ENCODE measurements at places on chromosomes 7 and 10.

DNA sequence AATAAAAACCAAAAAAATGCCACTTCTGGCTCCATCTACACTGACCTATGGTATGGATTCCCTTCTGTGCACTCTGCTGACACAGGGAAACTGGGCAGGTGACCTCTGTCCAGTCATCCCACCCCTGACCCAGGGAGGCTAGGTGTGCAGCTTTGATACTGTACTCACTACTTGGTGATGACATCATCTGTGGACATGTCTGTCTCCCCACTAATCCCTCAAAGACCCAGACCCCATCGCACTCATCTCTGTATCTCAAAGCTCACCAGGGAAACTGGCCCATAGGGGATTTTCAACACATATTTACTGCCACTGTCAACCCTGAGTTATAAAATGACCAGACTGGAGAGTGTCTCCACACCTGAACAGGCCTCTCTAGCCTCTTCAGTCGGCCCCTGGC, 10.6 kb downstream of the SGMS1 start:
- DNase-seq: no peak

GRCh38 chr10:85317827-85318226, 989.4 kb downstream of the CCSER2 start:
- DNase-seq: no peak

DNA sequence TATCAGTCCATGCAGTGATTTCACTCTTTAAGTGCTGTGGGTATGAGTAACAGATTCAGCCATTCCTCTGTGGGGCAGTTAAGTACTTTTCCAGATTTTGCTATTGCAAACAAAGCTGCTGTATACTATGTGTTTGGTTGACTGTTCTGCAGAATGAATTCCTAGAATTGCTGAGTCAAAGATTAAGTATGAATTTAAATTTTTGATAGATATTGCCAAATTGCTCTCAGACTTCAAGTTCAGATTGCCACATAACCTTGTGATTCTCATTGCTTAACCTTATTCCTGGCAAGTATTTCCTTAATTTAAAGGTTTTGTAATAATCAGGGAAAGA, 21.6 kb upstream of the SAR1A start:
- peak; percentile 67 for DNase-seq

GRCh38 chr7:151936207-151936606, 20.0 kb upstream of the GALNTL5 start:
- DNase-seq: no peak

GRCh38 chr10:90403211-90404000, 454.4 kb downstream of the HTR7 start:
- no peak for DNase-seq

- no peak for DNase-seq
Observed at GRCh38 chr10:127802531-127803095, 65.6 kb downstream of the FOXI2 start.

GRCh38 chr10:130432271-130432670, 296.1 kb downstream of the GLRX3 start:
- DNase-seq: no peak

- DNase-seq: no peak
Observed at GRCh38 chr10:117366741-117367140, 8.5 kb downstream of the PDZD8 start.

GRCh38 chr10:50613726-50614443, 9.9 kb downstream of the SGMS1 start:
- DNase-seq: no peak

- no peak for DNase-seq
Observed at GRCh38 chr10:128043259-128044045, 82.8 kb downstream of the MKI67 start.

GRCh38 chr10:28984431-28984830, 304.4 kb upstream of the LYZL1 start:
- peak; percentile 82 for DNase-seq

DNA sequence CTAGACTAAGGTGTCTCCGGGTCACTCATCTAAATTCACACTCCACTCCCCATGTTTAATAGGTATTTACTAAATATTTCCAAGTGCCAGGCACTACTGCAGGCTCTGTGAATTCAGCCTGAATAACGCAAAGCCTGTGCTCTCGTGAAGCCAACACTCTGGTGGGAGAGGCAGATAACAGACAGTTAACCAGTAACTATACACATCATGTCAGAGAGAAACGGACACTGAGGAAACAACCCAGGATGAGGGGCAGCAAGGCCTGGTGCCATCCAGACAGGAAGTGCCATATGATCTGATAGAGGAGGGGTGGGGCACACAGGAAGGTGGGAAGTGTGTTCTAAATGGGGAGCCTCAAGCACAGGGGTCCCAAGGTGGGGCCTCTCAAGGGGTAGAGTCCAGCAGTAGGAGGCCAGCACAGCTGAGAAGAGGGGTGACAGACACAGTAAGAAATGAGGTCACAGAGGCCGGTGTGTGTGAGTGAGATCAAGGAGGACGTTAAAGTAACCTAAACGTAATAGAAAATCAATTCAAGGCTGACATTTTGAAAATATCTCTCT, 85.3 kb downstream of the LARP4B start:
- DNase-seq: no peak
